Hematopoietic multipotent progenitor cell (in vitro differentiated cells): ENCODE measurements at places on chromosomes 16 and 17. TPM values are rescaled to one million over a fixed set of nuclear protein-coding genes. Genes with fewer than 3 reads are reported as not detected.

UNC13D gene
- total RNA-seq = 245 TPM

KRT31 gene
- not detected for total RNA-seq

XAF1 gene
- total RNA-seq = 72.7 TPM

NOG gene
- total RNA-seq = 67.9 TPM

ASGR1 gene
- 7.3 TPM for total RNA-seq

CA10 gene
- total RNA-seq = not detected

CES1 gene
- total RNA-seq = under 0.01 TPM

TPSAB1 gene
- total RNA-seq = 72.2 TPM

SDK2 gene
- 17.2 TPM for total RNA-seq

- no peak for DNase-seq
Observed at GRCh38 chr17:80492343-80493136, 16.1 kb upstream of the NPTX1 start.

DNA sequence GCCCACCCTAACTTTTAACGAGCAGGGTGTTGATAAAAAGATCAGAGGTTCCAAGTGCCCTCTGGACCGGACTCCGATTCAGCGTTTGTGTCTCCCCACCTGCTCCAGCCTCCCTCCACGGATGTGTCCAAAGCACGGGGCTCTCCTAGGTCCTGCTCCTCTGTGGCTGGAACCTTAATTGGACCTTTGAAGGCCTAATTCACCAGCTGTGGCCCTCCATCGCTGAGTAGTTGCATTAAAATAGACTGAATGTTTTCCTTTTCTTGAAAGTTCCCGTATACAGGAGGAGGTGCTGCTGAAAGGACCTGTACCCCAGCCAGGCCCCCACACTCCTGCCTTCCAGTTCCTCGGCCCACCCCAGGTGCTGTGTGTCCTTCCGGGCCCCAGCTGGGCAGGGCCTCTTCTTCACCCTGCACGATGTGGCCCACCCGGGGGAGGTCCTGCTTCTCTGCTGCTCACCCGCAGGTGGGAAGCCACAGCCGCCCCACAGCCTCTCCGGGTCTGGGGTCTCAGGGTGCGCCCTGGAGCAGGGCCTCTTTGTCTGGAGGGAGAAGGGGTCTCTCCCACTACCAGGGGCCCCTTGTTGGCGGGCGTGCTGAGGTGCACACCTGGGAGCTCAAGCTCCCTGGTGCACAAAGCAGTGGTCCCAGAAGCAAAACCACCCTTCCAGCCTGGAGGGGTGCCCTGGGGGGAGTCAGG lies 1.3 kb upstream of the CACNA1H start:
- no peak for DNase-seq

- no peak for DNase-seq
Observed at GRCh38 chr17:40437095-40437732, 6.0 kb upstream of the IGFBP4 start.

- no peak for DNase-seq
Observed at GRCh38 chr17:32946375-32947135, 18.6 kb downstream of the TMEM98 start.

DNA sequence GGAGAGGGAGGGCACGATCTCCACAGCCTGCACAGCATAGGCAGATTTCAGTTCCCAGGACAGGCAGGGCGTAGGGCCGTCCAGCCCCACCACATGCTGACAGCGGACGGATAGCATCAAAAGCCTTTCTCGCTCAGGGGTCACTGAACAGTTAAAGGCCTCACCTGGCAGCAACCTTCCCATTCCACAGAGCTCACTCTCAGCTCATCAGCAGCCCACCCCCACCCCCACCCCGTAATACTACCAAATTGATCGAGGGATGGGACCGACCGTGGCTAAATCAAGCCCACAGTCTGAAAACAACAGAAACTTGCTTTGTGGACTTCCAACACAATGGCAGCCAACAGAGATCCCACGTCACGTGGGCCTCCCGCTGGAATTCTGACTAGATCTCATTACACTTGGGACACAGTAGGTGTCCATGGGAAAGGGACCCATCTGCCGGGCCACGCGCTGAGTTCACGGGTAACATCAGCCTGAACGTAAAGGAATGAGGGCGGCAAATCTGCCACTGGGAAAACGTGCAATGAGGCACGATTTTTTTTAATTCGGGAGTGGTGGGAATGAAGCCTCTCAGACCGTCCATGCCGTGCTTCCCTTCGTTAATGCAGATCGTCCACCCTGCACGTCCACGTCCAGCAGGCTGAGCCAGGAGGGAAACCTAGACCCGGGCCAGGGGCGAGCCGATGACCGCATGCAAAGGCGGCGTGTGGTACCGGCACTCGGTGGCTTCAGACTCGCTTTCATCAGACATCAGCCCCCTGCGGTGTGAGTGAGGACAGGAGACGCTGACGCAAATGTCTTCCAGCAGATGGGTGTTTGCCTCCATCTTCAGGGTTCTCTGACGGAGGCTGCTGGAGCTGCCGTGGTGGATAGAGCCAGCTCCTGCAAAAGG lies 92.1 kb downstream of the TBC1D16 start:
- no peak for DNase-seq

DNA sequence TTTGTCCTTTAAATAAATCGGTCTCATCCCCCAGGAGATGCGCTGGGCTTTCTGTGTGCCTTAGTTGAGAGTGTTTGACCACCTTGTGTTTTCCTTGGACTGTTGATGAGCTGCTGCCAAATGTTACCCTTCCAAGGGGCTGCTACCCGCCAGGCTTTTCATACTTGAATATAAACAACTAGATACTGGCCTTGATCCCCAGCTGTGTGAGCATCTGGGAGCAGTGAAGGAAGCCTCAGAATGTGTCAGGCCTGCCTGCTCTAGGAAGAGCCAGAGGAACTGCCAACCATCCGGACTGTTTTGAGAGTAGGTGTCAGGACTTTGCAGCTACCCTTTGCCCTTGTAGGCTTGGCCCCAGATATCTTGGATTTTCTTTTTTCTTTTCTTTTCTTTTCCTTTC lies 57.8 kb downstream of the LDHD start:
- no peak for DNase-seq

DNA sequence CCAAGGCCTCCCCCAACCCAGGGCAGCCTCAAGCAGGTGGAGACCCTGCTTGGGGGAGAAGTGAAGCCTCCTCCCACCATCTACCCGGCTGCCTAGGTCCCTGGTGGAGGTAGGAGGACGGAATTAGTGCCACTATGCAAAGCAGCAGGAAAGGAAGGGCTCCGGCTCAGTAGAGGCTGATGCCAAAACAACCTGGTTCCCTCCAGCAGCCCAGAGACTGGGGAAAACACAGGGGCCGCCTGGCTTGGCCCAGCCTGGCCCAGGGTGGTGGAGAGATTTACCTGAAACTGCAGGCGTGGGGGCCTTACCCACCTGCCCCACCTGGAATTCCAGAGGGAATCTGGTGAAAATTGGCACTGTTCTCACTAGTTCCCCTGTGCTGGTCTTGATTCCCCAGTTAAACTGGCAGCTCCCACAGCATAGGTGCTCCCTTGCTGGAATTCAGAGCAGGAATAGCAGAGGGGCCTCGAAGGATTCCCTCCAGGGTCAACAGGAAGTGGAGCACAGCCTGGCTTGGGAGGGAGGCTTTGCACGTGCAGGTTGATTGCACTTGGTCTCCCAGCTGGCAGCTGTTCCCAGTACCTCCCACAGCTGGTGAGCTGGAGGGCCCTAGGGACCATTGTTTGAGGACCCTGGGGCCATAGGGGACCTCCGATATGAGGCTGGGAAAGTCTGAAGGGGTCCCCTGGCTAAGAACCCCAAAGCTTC lies 4.5 kb downstream of the CD79B start:
- no peak for DNase-seq

DNA sequence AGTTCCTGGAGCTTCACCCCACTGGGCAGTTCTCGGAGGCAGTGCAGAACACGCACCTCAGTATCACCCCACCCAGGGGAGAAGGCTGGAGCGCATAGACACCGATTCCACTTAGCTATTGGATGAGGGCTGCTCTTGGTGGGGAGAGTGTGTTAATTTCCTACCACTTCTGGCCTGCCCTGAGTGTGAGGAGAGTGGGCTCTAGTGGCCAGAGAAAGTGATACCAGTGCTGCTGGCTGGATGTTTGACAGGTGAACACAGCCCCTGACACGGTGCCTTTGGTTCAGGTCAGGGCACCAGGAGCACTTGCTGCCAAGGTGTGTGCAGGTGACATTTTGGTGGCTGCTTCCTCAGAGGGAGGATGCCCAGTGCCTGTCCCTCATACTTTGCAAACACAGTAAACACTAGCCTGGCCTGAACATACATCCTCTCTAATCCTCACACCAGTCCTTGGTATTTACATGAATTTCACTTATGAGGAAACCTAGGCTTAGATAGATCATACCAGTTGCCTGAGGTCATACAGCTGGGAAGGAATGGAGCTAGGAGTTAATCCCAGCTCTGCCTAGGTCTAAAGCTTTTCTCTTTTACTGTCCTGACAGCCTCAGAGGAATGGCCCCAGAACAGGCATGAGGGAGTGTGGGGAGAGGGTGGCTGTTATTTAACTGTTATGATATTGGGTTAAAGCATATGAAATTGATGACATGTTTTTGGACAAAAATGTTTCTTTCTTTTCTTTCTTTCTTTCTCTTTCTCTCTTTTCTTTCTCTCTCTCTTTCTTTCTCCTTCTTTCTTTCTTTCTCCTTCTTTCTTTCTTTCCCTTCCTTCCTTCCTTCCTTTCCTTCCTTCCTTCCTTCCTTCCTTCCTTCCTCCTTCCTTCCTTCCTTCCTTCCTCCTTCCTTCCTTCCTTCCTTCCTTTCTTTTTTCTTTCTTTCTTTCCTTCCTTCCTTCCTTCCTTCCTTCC lies 21.0 kb upstream of the ITGAX start:
- DNase-seq = no peak

DNA sequence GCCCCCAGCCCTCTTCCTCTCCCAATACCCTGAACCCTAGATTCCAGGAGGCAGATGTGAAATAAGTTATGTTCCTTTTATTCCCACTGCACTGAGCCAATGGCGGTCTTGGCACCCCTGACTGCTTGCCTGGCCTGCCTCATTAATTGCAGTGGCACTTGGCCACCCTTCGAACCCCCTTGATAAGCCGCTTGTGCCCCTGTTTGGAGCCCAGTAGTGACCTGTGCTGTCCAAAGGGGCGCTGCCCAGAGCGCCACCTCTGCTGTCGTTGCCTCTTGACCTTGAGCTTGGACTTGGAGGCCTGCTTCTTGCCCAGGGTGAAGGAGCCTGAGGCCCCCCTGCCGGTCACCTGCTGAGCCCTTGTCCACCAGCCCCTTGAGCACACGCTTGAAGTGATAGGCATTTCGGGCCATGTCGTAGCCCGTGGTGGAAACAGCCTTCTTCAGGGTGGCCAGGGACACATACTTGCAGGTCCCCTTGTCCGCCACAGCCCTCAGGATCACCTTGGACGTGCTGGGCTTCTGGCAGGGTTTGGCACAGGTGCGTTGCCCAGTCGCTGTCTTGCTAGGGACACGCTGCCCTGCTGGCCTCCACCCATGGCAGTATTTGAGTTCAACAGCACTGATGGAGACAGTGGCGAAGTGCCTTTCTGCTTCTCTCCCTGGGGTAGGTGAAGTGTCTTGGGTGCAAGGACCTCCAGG lies 5.7 kb downstream of the SGCA start:
- DNase-seq = no peak

- DNase-seq = no peak
Observed at GRCh38 chr17:81567191-81567590, 15.0 kb upstream of the FAAP100 start.

- no peak for DNase-seq
Observed at GRCh38 chr16:31125844-31126243, 8.4 kb downstream of the KAT8 start.

- no peak for DNase-seq
Observed at GRCh38 chr17:19771971-19772630, 24.0 kb upstream of the ALDH3A1 start.

DNA sequence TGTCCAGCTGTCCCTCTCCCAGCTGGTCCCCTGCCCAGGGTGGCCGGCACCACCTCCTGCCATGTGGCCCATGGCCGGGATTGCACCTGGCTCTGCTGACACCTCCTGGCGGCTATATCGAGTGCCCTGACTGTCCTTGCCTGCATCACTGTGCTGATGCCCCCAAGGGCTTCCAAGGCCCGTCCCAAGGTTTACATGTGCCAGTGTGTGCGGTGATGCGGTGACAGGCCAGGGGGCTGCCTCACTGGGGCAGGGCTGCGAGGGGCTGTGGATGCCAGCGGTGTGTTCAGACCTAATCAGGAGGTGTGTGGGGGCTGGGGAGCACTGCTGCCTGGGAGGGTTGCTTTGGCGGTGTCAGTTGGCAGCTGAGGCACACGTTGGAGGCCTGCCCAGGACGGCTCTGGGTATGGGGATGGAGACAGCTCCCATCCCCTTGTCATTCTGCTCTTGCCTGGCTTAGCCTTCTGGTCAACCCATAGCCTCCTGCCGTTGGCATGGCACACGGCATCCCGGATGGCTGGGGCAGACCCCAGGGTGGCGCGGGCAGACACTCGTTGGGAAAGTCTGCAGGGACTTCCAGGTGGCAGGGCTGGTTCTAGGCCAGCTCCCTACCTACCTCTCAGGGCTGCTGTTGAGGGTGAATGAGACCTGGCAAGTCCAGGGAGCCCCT lies 5.5 kb downstream of the MAP2K3 start:
- DNase-seq = no peak

GRCh38 chr17:5986644-5987043 lies 83.5 kb upstream of the WSCD1 start:
- DNase-seq = no peak

- DNase-seq = no peak
Observed at GRCh38 chr17:81429821-81430551, 34.7 kb downstream of the BAHCC1 start.

GRCh38 chr16:70747703-70748631 lies 53.0 kb downstream of the VAC14 start:
- DNase-seq = no peak

DNA sequence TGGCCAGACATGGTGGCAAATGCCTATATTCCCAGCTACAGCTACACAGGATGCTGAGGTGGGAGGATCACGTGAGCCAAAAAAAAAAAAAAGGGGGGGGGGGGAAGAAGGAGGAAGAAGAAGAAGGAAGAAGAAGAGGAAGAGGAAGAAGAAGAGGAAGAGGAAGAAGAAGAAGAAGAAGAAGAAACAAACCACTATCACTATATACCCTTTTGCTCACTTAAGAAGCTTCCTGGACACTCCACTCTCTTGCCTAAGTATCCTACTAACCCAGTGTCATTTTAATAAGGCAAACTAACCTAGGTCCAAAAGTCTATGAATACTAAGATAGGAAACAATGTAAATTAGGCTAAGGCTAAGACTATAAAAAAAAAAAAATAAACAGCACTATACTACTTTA lies 54.8 kb downstream of the GPATCH8 start:
- DNase-seq = no peak

DNA sequence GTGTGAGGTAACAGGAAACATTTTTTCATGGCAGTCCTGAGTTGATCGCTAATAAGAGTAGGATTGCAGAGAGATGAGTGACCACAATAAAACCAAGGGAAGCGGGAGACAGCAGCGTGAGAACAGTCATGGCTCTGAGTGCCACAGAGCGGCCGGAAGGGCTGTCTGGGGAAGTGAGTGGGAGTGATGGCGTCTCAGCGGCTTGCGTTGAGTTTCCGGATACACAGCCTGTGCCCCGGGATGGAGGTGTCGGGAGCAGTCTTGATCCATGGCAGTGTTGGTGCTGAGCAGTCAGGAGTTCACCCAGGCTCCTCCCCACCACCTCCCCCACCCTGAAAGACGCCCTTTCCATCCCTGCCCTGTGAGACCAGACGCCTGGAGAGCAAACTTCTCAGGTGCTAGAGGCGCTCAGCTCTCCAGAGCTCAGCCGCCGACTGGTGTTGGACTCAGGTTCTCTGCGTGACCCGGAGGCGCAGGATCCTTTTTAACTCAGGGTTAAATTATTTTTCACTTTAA lies 59.8 kb downstream of the BANP start:
- no peak for DNase-seq
